ENCODE measurements at places on chromosomes 11 and 22. TPM values are rescaled to one million over a fixed set of nuclear protein-coding genes. Genes with fewer than 3 reads are reported as not detected.

DNA sequence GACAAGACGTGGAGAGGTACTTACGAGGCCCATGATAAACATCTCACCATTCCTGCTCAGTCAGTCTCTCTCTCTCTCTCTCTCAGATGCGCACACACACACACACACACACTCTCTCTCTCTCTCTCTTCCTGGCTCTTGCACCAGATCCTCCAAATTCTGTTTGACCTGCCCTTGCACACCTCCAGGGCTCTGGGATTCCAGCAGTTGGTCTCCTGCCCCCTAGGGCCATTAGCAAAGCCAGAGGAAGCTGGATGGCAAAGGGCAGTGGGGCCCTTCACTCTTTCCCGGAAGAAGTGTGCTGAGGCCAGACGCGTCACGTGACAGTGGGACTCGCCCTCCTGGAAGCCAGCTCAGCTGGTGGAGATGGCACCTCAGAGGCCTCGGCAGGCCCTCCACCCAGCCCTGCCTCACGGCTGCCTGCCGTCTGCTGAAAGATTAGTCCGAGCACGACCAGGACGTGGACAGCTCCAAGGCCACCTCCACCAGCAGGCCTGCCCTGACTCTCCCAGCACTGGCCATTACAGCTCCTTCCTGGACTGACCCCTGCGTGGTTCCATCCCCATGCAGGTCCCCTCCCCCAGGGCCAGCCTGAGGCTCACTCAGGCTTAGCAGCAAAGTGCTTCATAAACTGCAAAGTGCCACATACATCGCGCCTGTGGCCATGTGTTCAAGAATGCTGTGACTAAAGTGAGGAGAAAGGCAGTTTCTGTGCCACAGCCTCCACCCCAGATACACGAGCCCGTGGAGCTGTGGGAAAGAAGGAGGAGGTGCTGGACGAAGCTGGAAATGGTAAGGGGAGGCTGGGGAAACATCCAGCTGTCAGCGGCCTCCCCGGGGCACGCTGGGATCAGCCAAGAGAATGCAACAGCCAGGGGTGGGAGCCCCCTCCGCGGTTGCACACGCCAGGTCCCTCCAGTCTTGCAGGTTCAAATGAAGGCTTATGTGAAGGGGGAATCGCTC, 3.7 kb downstream of the PDGFB start:
- DNase-seq = no peak

DNA sequence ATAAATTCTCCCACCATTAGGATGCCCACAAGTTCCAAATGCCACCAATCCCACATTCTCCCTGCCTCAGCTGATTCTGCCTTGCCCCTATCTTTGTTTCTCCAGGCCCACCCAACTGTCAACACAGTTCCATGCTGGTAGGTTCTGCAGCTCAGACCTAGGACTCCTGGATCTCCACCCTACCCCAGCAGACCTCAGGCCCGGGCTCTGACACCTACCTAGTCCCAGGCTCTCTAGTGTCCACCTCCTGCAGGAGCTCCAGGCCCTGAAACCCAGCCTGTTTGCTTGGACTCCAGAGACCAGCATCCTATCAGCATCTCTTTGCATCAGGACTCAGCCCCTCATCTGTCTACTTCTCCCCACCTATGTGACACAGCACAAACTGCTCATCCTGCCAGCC, 86.5 kb downstream of the PDE2A start:
- no peak for DNase-seq

DNA sequence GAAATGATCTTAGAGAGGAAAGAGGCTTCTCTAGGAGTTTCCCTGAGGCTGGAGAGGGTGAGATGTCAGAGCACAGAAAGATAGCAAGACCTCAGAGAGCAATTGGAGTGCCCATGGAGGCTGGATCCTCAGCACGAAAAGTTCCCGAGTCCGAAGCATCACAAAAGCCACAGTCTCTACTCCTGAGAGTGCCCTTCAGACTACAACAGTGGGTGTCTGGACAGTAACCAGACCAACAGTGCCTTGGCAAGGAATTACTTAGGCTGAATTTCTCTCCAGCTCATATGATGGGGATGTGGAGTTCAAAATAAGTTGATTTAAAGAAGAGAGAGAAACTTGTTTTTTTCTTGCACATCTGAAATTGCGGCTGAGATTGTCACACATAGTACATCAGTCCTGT, 31.9 kb upstream of the PSMA1 start:
- DNase-seq = no peak

DNA sequence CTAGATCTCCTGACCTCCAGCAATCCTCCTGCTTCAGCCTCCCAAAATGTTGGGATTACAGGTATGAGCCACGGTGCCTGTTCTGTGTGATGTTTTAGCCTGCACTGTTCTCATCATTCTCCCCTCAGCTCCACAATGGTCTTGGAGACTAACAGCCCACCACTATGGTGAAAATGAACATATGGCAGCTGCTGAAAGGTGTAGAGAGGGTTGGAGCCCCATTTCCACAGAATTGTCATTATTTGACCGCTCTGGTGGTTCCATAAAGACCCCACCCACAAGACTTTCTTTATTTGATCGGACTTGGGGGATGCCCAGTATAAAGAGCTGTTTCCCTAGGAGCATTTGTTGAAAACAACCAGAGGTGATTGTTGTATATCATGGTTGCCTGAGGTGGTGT, 67.9 kb upstream of the SEPTIN5 start:
- no peak for DNase-seq

Gene EPS8L2
- 64.9 TPM for total RNA-seq

Measured in A172 (cell line).